ENCODE measurements at places on chromosomes 2 and 18. TPM values are rescaled to one million over a fixed set of nuclear protein-coding genes. Genes with fewer than 3 reads are reported as not detected.

SERPINB7 gene
- 0.54 TPM for polyA plus RNA-seq

SCN7A gene
- polyA plus RNA-seq, result 12.9 TPM

DLGAP1 gene
- 4.1 TPM for polyA plus RNA-seq

DNA sequence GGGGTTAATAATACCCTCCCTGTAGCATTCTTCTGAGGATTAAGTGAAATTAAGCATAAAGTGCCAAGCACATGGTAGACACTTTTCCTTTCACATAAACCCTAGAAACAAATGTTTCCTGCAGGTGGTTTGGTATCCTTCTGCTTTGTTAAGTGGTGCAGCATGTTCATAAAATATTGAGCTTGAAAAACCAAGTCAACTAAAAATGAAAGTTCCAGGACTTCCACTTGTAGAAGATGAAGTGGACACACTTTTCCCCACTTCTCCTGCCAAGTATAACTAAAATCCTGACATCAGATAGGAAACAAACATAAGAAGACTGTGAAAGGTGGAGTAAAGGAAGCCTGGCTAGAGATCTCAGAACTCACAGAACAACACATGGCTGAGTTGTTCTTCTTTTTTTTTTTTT is 90.5 kb downstream of the COLEC12 start:
- DNase-seq, result no peak

- no peak for DNase-seq
These were observed 333.7 kb downstream of the CYP26B1 start for GRCh38 chr2:71813807-71814470.

All from left renal cortex interstitium (tissue), 4 donors.